ENCODE measurements at places on chromosomes 12 and 14. TPM values are rescaled to one million over a fixed set of nuclear protein-coding genes. Genes with fewer than 3 reads are reported as not detected.

GRCh38 chr14:90505531-90505930 lies 108.7 kb downstream of the CALM1 start:
- H3K27me3 ChIP-seq, result no peaks in the 10 kb centered on the region
- H3K4me1 ChIP-seq, result no peaks in the 10 kb centered on the region
- no peak overlapping the region for H3K4me3 ChIP-seq

MYF5 gene
- total RNA-seq, result not detected

- no peak overlapping the region for H3K4me3 ChIP-seq
- H3K27ac ChIP-seq, result no peak overlapping the region
- H3K27me3 ChIP-seq, result no peaks in the 10 kb centered on the region
- H3K4me1 ChIP-seq, result no peaks in the 10 kb centered on the region
These were observed 932.6 kb upstream of the TMEM132C start for GRCh38 chr12:127334365-127334764.

DNA sequence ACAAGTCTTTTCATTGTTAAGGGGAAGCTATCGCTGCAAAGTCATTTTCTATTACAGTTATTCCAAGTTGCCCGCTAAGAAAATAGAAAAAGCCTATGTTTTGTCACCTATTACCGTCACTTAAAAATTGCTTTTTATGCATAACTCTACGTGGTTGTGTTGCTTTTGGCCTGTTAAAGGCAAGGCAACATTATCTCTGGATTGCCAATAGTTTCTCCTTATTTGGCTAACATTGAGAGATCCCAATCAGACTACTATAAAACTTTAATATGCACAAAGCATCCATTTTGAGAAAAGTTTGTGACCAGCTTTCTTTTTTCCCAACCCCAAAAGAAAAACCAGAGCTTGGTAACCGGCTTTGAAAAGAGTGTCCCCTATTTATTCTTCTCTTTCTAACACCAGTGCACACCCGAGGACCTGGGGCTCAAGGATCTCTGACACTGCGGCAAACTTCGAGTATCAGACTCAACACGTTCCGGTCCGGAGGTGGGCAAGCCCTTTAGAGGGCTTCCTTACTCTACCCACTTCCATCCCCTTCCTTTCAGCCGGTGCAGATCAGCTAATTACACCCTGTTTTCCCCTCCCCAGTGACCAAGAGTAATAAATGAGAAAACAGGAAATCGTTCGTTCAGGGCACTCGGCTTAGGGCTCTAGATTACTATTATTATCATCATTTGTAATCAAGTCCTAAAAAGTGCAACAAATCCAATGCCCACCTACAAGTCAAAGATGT lies 1.2 kb downstream of the PPP1R12A start:
- H3K36me3 ChIP-seq, result no peaks in the 10 kb centered on the region
- no peak for DNase-seq
- no peaks in the 10 kb centered on the region for H3K4me1 ChIP-seq
- no peaks in the 10 kb centered on the region for H3K27me3 ChIP-seq
- peak overlapping the region; percentile 79 for H3K4me3 ChIP-seq
